ENCODE measurements at places on chromosomes 12 and 14.

GRCh38 chr12:20757-21156, 45.8 kb upstream of the IQSEC3 start:
- DNase-seq: no peak

- no peak for DNase-seq
These were observed 147.2 kb downstream of the KSR2 start for GRCh38 chr12:117821480-117822175.

DNA sequence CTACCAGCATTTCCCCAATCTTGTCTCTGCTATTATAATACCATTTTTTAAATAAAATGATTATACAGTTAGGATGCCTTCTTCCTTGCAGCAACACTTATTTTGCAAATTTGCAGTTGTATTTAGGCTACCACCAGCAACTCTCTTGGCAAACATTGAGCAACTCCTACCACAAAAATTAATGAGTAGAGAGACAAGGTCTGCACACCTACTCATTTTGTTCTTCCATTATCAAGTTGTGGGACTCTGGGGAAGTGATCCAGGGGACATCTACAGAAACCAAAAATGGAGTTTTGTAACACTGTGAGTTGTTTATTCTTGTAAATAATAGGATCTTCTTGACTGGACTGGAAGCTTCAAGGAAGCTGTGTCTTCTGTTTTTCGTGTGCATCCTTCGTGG, 38.6 kb downstream of the DGLUCY start:
- no peak for DNase-seq

DNA sequence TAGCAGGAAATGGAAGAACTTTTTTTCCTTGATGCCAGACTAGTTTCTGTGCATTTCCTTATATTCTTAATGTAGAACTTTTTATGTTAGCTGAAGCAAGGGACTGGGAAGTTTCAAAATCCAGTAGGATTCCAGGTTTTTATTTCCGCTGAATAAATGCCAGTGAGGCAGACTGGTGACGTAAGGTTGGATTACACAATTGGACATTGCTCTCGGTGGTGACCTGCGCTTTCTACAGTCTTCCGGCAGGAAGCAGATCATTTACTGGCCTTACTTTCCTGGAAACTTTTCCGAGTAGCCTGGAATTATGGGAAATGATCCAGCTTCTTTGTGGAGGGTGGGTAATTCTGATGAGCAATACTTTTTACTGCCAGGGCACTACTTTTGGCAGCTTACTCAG, 3.6 kb downstream of the IFT43 start:
- no peak for DNase-seq

DNA sequence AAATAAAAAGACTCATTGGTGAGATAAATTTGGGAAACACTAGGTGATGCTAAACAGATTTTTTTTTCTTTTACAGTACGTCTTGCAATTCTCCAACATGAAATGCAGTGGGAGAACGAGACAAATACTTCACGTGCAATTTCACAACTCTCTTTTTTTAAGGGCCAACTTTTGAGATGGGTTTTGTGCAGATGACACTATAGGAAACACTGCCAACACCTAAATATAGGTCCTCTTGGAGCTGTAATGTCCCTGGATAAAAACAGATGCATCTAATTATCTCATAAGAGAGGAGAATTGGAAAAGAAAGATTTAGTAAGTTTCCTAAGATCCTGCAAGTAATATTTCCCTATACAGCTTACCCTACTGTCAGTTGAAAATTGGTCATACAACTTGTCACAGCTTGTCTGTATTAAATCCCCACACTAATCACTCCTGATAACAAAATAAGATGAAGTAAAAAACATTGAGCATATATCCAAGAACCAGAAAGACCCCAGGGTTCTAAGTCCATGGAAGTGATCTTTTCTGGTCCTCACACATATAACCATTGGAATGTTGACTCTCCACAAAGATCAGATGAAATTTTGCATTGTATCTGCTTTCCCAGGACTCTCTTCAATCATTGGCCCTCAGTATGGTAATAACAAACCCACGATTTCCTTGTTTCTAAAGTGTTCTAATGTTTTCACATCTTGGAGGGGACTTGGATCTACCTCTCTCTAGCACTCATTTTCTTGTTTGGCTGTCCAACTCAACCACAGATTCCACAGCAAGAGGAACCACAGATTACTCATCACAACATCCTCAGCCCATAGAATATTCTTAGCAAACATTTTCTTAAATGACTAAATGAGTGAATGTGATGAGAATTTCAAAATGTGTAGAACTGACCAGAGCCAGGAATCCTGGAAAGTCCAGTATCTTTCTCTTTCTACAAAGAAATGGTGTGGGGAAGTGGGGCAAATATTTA, 769.4 kb upstream of the USP15 start:
- no peak for DNase-seq

DNA sequence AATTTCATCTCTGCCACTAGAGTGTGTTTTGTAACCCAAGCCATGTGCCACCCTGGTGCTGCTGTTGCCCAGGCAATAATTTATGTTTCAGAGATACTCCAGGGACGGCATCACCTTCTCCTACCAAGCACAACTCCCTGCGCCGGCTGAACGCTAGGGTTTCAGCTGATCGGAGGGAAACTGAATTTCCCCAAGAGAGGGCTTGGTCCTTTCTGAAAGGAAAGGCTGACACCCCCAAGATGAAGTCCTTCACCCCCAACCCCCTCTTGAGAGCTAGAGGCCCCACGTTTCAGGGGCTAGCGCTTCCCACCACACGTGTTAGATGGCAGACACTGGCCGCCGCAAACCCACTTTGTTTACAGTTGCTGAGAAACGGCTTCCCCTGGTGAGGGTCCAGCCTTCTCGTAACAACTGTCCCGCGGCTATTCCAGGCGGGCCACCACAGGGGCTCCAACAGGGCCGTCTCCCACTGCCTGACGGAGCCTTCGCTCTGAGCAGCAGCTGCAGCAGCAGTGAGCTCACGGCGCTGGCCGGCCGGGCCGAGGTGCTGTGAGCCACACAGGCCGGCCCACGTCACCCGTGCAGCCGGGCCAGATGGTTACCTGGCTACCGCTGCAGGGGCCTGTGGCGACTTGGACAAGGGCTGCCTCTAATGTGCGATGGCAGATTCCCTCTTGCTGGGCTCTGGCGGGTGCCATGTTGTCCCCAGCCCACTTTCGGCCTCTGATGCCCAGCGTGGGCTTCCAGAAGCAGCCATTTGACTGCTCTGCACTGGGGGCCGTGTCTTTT, 66.4 kb downstream of the TESC start:
- DNase-seq: no peak

GRCh38 chr12:14920475-14921126, 17.7 kb downstream of the ERP27 start:
- no peak for DNase-seq

DNA sequence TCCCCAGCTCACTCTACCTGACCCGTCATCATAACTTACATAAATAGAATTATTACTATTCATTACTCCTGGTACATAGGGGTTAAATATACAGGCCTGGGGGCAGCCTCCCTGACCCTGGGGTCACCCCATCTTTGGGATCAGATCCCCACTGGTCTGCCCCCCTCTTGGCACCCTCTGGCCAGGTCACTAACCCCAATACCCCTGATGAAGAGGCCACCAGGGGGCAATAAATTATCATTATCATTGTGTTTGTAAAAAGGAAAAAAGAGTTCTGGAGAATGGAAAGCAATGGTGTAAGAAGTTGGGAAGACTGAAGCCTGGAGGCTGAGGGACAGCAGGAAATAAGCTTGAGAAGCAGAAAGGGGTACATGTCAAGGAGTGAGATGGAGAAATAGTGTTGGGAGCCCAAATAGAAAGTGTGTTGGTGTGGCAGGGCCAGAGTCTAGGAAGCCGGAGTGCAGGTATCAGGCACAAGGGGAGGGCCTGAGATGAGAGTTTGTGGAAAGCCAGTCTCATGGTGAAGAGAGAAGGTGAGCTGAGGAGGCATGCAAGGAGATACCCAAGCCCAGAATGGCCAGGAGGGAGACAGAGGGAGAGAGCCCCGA, 6.1 kb upstream of the AAAS start:
- DNase-seq: no peak

DNA sequence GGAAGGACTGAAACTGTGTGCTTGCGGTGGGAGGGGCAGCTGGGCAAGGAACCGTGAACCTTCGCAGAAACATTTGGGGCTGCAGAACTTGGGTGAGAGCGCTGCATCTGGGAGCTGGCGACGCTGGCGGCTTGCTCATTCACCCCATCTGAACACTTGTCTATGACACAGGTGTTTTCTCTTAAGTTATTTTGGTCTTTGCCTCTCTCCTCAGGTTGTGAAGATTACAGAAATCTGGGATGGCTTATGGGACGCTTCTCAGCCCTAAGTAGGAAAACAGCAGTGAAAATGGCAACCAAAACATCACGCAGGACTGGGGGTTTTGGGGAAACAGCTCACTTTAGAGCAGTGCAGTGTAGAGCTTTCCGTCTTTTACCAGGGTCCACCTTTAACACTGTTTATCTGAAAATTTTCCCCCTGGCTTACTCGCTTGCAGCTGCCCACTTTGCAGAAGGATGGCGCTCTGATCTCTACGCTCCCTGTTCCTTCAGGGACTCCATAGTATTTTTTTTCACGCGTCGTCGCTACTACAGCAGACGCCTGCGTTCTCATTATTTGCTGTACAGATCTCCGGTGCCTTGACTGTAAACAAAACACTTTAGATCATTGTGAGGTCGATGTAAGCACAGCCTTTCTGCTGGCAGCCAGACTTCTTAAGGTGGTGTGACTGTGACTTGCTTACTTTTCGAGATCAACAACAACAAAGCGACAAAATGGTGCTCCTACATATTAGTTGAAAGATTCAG, 2.7 kb upstream of the CDKN1B start:
- DNase-seq: peak; percentile 56

DNA sequence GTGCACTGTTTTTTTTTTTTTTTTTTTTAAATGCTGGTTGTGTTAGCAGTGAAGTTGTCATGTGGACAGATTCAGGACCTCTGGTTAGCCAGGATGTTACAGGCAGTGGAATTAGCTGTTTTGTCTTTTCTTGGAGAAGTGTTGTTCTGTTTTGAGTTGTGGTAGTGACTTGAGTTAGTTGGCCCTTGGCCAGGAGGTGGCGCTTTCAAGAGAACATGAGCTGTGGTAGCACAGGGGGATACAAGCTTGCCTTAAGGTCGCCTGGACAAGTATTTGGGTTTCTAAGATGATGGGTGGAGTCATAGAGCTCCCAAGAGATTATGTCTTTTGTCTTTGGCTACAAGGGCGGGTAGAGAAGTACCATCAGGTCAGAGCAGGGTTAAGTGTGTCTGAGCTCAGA, 33.3 kb upstream of the CCDC198 start:
- no peak for DNase-seq

GRCh38 chr12:125065919-125066570, 810 bp downstream of the AACS start:
- DNase-seq: no peak

GRCh38 chr14:100983710-100984109, 80.2 kb upstream of the RTL1 start:
- no peak for DNase-seq

- DNase-seq: no peak
These were observed 157.1 kb upstream of the GRIN2B start for GRCh38 chr12:14138495-14138894.

GRCh38 chr14:92254786-92255185, 68.2 kb upstream of the SLC24A4 start:
- peak; percentile 65 for DNase-seq

DNA sequence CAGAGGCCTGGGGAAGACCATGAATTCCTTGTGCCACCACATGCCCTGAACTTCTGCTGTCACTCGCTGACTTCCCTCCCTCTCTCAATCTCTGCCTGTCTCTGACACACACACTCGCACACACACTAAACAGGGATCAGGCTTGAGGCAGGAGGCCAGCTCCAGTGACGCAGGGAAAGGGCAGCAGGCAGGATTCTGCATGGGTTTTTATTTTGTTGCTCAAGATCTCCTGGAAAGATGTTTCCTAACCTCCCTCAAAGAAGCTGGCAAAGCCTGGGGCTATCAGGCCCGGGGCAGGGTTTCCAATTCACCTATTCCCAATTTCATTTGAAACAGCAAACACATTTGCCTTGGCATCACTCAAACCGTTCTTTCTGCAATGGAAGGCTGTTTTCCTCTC, 27.7 kb upstream of the PEX5 start:
- DNase-seq: no peak

DNA sequence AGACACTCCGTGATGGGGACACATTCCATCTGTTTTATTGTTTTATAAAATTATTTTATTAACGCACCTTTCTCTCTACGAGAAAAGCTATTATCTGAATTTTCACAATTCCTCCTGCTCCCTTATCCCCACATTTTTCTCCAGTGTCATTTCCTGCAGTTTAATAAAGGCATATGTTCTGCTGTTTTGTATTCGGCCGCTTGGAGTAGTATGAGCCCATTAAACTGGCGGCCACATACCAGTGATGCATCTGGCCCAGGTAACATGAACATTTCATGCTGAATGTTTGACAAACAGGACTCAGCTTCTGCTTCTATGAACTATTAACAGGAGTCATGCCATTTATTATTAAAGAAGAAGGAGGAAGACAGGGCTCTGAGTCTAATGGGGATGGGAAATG, 511.0 kb downstream of the TMEM121 start:
- no peak for DNase-seq

- DNase-seq: no peak
These were observed 101.1 kb downstream of the DAD1 start for GRCh38 chr14:22487941-22488340.

DNA sequence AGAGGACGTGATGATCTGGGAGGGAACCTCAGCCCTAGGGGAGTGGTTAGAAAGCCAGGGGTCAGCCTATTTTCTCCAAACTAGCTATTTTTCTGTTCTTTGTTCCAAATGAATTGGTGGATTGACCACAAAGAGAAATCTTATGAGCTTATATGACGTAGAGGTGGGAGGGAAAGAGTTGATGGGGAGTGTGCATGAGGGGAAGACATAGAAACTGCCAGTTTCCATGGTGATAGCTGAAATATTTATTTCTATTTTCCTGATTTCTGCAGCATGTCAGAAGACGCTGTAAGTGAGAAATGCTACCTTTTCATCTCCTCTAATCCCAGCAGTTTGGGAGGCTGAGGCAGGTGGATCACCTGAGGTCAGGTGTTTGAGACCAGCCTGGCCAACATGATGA, 51.4 kb upstream of the CISTR start:
- no peak for DNase-seq

GRCh38 chr12:89815225-89815624, 106.6 kb upstream of the ATP2B1 start:
- DNase-seq: no peak

DNA sequence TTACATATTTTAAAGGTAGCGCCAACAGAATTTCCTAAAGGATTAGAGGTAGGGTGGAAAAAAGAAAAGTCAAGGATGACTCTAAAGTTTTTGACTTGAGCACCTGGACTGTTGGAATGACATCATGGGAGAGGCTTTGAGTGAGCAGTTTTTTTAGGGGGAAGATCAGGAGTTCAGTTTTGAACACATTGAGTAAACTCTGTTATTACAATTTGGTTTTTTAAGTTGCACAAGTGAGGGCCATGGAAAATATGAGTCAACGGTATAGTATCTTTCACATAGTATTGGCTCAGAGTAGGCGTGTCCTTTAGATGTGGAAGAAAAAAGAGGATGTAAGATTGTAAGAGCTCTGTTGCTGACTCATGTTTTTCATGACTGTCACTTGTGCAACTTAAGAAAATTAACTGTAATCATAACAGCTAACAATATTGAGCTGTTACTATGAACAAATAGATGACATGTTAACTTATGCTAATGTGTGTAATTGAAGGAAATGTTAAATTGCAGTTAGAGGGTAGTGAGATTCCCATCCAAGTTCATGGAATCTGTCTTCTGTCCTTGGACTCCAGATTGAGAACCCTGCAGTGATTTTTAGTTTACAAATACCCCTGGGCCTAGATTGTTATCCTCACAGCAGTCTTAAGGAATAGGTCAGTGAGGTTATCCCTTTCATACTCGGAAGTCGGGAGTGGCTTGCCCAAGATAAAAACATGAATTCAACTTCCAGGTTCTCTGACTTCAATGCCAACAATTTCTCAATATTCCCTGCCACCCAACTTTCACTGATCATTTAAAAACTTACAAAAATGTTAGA, 48.2 kb upstream of the ATP2B1 start:
- no peak for DNase-seq

Measured in C1 segment of cervical spinal cord (tissue), 14 donors.